NCI-H187 (cell line): ENCODE measurements at places on chromosomes 6 and 20.

DNA sequence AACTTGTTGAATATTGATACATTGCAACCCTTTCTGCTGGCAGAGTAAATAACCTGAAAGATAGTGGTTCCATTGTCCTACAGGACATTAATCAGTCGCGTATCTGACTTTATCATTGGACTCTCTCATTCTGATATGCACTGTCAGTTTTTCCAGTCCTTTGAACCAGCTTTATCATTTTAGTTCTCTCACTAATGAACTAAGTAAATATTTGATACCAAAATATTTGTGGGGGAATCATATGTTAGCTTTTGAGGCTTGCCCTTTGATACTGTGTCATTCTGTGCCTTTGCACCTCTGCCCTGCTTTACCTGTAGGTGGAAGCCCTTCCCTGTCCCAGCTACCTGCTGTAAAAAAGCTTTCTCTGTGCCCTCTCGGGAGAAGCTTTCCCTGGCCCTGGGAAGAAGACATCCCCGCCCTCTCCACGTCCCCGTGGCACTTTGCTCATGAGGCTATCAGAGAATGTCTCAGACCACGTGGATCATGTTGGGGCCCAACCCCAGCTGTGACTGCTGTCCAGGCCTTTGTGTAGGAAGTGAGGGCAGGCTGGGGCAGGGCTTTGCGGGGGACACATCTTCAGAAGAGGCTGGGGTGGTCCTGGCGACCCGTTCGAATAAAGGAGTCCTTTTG is 117.8 kb upstream of the NXT1 start:
- DNase-seq = no peak

DNA sequence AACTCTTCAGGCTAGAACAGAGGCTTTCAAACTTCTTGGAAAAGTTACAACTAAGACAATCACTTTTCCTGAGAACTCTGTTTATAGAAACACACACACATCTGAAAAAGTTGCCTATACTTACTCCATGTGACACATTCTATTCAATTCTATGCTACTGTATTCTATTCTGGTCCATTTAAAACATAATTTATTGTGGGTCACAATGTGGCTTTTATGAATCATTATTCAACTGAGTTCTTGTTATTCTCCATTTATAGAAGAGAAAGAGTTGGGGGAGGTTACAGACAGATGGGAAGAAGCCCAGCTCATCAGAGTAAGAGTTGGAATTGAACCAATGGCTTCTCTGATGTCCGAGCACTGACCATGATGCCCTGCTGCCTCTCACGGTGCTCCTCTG is 21.6 kb upstream of the BCAS1 start:
- DNase-seq = no peak

GRCh38 chr6:139198529-139199288 is 63.8 kb downstream of the HECA start:
- no peak for DNase-seq

DNA sequence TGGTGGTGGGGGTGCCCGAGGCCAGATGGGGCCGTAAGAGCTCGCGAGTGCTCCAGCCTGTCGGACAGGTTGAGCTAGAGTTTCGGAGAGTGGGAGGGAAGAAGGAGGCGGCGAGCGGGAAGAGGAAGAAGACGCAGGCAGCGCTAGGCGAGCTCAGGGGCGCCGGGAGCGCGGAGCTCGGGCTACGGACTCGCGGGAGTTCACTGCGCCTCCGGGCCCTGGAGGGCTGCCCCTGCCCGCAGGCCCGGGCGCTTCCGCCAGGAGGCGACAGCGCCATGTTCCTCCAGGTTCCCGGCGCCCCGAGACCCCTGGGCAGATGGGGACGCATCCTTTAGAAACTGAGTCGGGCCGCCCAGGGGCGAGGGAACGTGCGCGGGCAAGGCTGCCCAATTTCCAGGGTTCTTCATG is 984 bp downstream of the TFAP2C start:
- DNase-seq = no peak

GRCh38 chr20:49526056-49526455 is 41.9 kb downstream of the PTGIS start:
- DNase-seq = no peak

GRCh38 chr20:32537657-32538525 is 47.2 kb downstream of the NOL4L start:
- no peak for DNase-seq

DNA sequence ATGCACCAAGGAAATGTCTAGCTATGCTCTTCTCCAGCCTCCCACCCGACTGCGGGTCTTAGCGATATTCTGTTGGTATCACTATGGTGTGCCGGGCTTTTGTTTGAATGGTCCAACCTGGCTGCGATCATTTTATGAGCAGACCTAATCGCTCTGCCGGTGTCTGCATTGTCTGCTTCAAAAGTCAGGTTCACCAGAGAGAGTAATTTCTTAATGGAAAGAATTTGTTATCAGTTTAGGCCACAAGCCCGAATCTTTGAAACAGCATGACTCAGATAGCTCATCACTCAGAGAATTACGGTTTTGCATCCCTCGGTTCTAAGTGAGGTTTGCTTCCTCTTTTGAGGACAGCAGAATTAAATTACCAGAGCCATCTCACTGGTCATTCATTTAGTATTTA is 521.0 kb upstream of the ARID1B start:
- DNase-seq = no peak
